Activated CD4-positive, alpha-beta T cell treated with anti-CD3 and anti-CD28 coated beads for 1 hour (primary cell): ENCODE measurements at places on chromosomes 1 and 21.

DNA sequence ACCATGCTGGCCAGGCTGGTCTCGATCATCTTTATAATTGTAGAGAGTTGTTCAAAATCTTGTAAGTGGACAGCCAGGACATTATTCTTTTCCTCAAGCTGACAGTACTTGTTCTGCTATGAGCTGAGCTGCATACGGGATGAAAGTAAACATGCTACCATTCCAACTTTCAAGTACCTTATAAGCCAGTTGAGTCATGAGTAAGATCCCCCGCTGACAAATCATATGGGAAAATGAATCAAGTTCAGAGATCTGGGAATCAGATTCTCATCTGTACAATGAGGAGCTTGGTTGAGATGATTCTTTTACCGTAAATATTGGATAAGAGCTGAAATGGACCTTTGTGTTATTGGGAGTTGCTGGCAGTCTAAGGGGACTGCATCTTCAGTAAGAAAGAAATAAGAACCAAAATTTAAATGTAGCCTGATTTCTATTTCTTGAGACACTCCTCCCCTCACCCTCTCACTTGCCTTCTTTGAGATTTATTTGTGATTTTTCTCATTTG lies 62.7 kb downstream of the CENPF start:
- DNase-seq: no peak

GRCh38 chr1:203151362-203152157 lies 24.0 kb downstream of the ADORA1 start:
- no peak for DNase-seq

GRCh38 chr1:7770669-7770996 lies 463 bp upstream of the VAMP3 start:
- DNase-seq: no peak

- DNase-seq: no peak
Measured at GRCh38 chr1:59750328-59751003, 64.3 kb upstream of the HOOK1 start.

DNA sequence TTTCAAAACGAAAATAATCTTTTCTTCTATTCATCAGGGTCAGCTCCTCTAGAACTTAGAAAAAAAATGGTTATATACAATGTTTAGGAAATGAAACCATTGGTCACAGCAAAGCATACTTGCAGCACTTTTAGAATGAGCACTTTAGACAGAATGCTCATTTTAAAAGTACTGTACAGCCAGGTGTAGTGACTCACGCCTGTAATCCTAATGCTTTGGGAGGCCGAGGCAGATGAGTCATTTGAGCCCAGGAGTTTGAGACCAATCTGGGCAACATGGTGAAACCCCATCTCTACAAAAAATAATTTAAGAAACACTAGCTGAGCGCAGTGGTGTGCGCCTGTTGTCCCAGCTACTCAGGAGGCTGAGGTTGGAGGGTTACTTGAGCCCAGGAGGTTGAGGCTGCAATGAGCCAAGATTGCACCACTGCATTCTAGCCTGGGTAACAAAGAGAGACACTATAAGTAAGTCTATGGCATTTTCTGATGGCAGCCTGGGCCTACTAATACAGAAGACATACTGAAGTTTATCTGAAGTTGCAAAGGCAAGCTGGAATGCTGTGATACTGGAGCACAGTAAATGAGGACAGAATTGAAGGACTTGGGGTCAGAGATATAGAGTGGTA lies 48.9 kb upstream of the ZNF326 start:
- DNase-seq: no peak

DNA sequence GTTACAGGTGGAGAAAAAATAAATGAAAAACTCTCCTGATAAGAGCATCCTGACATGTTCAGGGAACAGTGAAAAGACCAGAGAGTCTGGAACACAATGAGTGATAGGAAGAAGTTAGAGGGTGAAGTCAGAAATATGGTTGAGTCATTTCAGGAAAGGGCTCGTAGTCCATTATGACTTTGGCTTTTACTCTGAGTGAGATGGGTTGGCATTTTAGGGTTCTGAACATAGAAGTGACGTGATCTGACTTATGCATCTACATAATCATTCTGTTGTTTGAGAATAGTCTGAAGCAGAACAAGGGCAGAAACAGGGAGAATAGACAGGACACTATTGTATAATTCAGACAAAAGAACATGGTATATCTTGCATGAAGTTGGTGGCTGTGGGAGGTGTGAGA lies 5.8 kb downstream of the HMCN1 start:
- DNase-seq: no peak

GRCh38 chr1:111032295-111032897 lies 68.7 kb upstream of the LRIF1 start:
- no peak for DNase-seq

GRCh38 chr1:11286735-11287410 lies 13.9 kb downstream of the UBIAD1 start:
- no peak for DNase-seq

DNA sequence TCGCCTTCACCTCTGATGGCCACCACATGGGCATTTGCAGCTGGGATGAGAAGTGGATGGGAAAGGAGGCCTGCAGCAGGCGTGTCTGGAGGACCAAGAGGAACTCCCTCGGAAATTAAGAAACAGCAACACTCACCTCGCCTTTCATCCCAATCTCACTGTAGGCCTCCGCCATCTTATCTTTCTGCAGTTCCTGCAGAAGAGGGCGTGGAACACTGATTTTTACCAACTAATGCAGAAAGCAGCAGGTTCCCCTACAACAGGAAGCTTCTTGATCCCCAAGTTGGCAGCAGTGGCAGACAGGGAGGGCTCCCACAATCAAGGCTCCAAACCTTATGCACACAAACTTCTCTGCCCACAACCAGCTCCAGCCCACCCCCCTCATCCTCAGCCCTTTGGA lies 84.4 kb downstream of the CD247 start:
- no peak for DNase-seq

DNA sequence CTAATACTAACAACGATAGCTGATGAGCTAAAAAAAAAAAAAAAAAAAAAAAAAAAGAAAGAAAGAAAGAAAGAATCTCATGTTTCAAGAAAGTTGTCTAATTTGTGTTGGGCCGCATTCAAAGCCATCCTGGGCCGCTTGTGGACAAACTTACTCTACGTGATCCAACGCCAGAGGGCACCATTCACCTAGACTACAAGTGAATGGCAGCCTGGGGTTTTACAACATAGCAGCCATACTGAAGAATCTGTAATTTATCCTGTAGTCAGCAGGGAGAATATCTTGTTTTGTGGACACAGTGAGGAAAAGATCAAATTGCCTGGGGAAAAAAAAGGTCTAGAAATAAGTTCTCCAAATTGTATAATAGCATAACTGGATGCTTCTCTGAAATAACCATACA lies 47.0 kb downstream of the CYP2J2 start:
- DNase-seq: no peak

- no peak for DNase-seq
Measured at GRCh38 chr1:173193639-173194038, 13.5 kb downstream of the TNFSF4 start.
